Tongue (tissue), 3 donors: ENCODE measurements at places on chromosomes 12 and 14. TPM values are rescaled to one million over a fixed set of nuclear protein-coding genes. Genes with fewer than 3 reads are reported as not detected.

SSPN gene
- 177 TPM for total RNA-seq

HRK gene
- total RNA-seq = 0.21 TPM

ASB2 gene
- total RNA-seq = 69.5 TPM

SLC6A12 gene
- 0.51 TPM for total RNA-seq

NRL gene
- 2.4 TPM for total RNA-seq
